Immature natural killer cell (primary cell): ENCODE measurements at places on chromosomes 7 and 10. TPM values are rescaled to one million over a fixed set of nuclear protein-coding genes. Genes with fewer than 3 reads are reported as not detected.

Gene GSAP
- polyA plus RNA-seq = 24.6 TPM

Gene VPS37D
- not detected for polyA plus RNA-seq

Gene ANKRD30A
- not detected for polyA plus RNA-seq

Gene SYT15
- polyA plus RNA-seq = 0.07 TPM

Gene CAV2
- polyA plus RNA-seq = not detected

Gene THNSL1
- polyA plus RNA-seq = 0.90 TPM

Gene TUBAL3
- not detected for polyA plus RNA-seq

Gene FANK1
- polyA plus RNA-seq = not detected

Gene GSTO2
- 0.16 TPM for polyA plus RNA-seq

Gene LRGUK
- polyA plus RNA-seq = not detected

Gene H2BK1
- polyA plus RNA-seq = not detected

Gene ARHGAP12
- 8.1 TPM for polyA plus RNA-seq

Gene FBH1
- 60.6 TPM for polyA plus RNA-seq
